ENCODE measurements at places on chromosomes 7 and 10. TPM values are rescaled to one million over a fixed set of nuclear protein-coding genes. Genes with fewer than 3 reads are reported as not detected.

GRCh38 chr10:36602374-36602773 lies 523.0 kb upstream of the ANKRD30A start:
- peak; percentile 77 for DNase-seq

DNA sequence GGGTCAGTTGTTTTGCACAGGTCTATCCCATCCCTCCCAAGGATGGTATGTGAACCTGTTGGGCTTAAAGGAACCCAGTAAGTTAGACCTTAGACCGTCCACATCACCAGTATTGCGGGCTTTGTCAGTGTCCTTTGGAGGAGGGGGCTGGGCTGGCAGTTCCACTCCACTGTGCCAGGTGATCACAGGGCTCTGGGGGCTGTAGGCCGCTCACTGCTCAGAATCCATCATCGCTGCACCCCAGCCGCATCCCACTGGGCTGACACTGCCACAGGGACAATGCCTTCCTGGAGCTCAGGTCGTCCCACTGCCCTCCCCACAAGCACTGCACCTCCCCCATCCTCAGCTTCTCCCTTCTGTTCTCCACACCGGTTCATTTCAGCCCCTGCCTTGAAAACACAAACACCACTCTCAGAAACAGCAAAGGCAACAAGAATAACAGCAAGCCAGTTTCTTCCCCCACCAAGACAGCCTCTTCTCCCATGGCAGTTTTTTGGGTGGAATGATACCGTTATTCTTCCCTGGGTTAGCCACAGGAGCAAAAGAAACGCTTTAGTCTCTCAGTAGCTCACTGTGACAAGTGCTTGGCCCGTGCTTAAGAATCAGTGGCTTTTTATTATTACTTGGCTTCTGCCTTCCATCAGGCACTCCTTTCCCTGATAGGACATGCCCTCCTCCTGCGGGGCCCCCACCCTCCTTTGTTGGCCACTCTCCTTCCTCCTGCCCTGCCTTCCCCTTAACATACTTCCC lies 111.2 kb downstream of the GRK5 start:
- DNase-seq = no peak

Gene TAF3
- polyA plus RNA-seq = 1.8 TPM

Gene TFAM
- 11.9 TPM for polyA plus RNA-seq

Gene UBE2D4
- polyA plus RNA-seq = 27.1 TPM
